ENCODE measurements at places on chromosomes 5 and 9.

- no peak for DNase-seq
These were observed 19.4 kb downstream of the CAVIN4 start for GRCh38 chr9:100597236-100597635.

- no peak for DNase-seq
These were observed 14.3 kb downstream of the CDK20 start for GRCh38 chr9:87959916-87960581.

- no peak for DNase-seq
These were observed 59.3 kb upstream of the CD180 start for GRCh38 chr5:67255881-67256280.

- DNase-seq, result no peak
These were observed 143.2 kb downstream of the PSAT1 start for GRCh38 chr9:78439866-78440830.

DNA sequence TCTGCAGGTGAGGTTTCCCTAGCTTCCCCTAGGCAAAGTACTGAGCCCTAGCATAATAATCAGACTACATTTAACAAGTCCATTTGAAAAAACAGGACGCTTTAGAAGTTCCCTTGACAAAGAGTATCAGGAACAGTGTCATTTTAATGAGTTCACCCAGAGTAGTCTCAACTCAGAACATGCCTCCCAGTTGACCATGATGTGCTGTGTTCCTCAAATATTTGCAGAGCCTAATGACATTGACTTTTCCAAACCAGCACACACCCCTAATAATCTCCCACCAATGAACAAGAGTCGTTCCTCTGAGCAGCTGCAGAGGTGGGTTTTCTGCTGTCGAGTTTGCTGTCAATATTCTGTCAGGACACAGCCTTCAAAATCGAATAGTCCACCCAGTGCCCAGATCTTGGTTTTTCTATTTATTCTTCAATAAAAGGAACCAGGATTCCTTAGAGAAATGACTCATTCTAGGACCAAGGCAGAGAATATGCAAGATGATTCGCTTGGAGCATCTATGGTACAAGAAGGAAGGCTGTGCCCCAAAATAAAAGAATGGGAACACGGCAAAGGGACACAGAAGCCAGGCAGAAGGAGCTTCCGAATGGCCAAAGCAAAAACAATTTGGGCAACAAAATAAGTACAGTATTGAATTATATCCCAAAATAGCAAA, 57.6 kb downstream of the OTULIN start:
- DNase-seq, result no peak

- DNase-seq, result peak; percentile 56
These were observed 107.6 kb downstream of the PLPP1 start for GRCh38 chr5:55427157-55427556.
